ENCODE measurements at places on chromosomes 7 and 10.

DNA sequence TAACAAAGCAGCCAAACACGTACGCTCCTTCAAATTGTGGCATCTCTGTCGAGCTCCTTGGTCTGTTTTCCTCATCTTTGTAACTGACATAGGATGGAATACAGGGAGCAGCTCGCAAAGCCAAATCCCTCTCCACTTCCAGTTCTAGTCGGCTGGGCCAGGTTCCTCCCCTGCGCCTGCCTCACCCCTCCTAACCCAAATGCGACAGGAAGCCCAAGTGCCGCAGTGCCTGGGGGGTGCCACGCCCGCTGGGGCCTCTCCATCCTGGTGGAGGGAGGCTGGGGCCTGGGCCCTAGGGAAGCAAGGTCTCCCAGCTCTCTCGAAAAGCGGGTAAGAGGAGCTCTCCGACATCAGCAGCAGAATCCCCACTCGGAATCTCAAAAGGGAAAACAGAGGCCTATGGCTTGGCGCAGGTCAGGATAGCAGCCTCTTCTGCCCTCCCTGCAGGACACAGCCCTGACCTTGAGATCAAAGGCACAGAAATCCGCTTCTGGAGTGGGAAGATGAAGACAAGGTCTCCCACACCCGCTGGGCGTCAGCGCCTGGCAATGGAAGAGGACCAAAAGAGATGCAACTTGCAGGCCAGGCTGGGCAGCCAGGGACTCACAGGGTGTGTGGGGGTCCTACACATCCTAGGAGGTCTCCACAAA, 165.8 kb downstream of the NRF1 start:
- DNase-seq, result no peak

- no peak for DNase-seq
Measured at GRCh38 chr7:2210551-2211258, 22.0 kb downstream of the MAD1L1 start.

DNA sequence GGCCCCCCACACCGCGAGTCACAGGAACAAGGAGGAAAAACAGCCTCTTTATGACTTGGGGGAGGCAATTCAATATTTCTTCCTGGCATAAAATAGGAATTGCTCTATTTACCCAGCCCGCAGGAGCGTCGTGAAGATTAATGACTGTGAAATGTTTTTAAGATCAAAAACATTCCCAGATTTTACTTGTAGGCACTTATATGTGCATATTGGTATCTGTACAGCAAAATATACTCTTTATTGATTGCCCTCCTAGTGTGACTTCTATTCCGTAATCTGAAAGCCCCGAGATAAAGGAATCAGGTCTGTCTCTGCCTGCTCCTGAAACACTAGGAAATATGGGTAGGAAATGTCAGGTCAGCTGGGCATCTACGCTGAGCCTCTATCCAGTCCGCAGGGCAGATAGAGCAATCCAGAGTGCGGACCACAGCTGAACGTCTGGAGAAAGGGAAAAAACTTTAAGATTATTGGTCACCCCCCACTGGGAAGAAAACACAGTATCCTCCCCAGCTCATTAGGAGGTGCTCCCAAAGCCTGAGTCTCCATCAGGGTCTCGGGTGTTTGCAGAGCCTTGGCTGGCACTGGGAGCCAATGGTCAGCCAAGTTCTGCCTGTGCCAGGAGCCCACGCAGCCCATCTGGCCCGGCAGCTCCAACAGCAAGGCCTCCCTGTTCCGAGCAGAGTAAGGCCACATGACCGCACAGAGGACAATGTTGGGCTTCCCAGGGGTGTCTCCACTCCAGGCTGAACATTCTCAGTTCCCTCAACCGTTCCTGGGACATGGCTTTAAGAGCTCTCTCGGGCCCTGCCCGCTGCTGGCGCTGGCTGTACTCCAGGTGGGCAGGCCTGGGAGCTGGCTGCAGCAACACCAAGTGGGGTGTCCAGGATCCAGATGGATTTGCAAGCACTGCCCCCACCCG, 7.7 kb downstream of the CTBP2 start:
- DNase-seq, result no peak

GRCh38 chr10:97573021-97573420, 442 bp downstream of the ANKRD2 start:
- no peak for DNase-seq

DNA sequence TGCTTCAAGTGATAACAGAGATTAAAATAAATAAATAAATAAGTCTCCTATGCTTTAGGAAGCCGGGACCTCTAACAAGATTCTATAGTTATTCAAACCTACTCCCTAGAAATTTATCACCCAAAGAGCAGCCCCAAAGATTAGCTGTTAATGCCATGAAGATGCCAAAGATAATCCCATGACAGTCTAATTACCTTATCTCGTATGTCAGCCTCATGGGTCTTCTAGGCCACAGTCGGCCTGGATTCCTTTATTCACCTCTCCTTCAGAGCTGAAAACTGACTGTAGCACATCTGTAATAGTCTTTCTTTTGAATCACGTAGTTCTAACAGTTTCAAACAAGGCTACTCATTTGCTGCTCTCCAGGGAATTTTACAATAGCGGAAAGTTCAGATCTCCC, 24.2 kb downstream of the COL1A2 start:
- no peak for DNase-seq

DNA sequence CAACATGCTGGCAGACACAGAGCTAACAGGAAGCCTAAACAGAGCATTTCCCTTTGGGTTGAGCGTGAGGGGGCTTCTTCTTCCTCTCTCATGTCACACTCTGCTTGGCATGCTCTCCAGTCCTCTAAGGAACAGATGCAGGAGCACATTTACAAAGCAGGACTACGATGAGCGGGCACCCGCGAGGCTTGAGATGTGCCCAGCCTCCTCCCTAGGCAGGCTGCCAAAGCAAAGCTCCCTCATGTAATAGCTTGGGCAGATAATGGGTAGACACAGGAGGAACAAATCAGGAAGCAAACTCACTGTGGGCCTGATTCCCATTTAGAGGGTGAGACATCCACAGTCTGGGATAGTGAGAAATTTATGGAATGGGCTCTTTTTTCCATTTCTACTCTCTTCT, 519.1 kb downstream of the NRG3 start:
- no peak for DNase-seq

- no peak for DNase-seq
Measured at GRCh38 chr7:64904008-64904407, 935 bp downstream of the ZNF273 start.

- DNase-seq, result no peak
Measured at GRCh38 chr10:49568235-49568634, 29.3 kb upstream of the ERCC6 start.

DNA sequence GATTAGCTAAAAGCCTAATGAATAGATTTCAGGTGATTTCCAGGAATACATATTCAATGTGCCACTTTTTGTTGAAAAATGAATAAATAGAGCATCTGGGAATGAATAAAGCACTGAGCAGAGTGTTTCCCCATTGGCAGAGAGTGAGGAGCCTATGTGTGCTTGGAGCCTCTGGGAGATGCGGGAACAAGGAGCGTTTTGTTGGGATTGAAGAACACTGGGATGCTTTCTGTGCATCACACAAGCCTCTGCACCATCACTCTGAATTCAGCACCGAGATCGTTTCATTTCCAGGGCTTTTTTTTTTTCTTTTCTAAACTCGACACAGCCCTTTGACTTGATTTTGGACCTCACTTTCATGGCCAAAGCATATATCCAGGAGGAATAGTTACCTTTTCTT, 111.4 kb downstream of the BAMBI start:
- DNase-seq, result no peak

DNA sequence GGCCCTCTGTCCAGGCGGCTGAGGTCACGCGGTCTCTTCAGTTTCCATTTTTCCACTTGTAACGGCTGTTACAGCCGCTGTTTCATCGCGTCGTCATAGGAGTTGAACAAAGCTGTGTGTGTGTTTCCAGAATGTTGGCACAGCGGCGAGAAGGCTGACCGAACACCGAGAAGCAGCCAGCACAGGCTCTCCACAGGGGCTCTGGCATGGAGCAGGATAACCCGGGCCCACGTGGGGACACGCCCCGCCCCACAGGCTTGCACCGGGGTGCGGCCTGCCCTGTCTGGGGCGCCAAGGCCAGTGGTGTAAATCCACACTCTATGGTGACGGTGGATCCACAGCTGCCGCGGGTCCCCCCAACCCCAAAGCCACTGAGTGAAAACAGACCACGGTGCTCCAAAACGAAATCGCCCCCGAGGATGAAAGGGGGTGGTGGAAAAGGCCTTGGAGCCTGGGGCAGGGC, 448.2 kb downstream of the DNAJB6 start:
- no peak for DNase-seq

- DNase-seq, result peak; percentile 58
Measured at GRCh38 chr7:140517546-140518369, 38.5 kb upstream of the MKRN1 start.

GRCh38 chr10:88544140-88544870, 38.8 kb downstream of the RNLS start:
- no peak for DNase-seq
